ENCODE measurements at places on chromosomes 1 and 21.

- no peak for DNase-seq
These were observed 478.6 kb downstream of the PCP4 start for GRCh38 chr21:40345711-40346321.

DNA sequence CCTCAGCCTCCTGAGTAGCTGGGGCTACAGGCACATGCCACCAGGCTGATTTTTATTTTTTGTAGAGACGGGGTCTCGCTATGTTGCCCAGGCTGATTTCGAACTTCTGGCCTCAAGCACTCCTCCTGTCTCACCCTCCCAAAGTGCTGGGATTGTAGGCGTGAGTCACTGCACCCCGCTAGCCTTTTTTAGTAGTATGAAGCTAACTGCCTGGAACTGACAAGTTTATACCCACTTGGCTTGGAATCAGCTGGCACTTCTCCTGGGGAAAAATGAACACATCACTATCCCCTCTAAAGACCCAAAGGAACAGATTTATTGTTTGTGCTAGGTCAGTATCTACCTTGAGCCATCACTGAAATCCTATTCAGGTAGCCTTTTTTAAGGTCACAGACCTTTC lies 19.0 kb downstream of the TMEM63A start:
- no peak for DNase-seq

- peak; percentile 45 for DNase-seq
These were observed 4.9 kb upstream of the SLC44A5 start for GRCh38 chr1:75615613-75616435.

DNA sequence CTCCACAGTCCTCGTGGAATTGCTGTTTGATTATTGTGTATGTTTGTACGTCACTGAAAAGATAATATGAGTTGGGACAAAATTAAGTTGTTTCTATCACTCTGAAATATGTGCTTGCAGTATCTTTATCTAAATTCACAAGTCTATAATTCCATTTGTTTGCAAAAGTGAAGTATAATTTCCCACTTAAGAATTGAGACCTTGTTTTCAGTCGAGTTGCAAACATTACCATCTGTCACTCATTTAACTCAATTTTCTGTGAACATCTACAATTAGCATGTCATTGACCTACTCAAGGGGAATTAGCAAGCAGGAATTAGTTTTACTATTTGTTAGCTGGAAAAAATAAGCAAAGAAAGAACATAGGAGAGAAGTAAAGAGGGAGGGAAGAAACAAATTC lies 195.8 kb downstream of the TPR start:
- no peak for DNase-seq

- DNase-seq: no peak
These were observed 24.4 kb upstream of the TMEM54 start for GRCh38 chr1:32925403-32926162.

GRCh38 chr21:45027241-45028196 lies 46.9 kb upstream of the ADARB1 start:
- no peak for DNase-seq

GRCh38 chr1:173355281-173356031 lies 121.7 kb upstream of the PRDX6 start:
- DNase-seq: no peak

GRCh38 chr1:29236712-29237128 lies 398 bp downstream of the PTPRU start:
- DNase-seq: no peak

GRCh38 chr1:8107897-8108296 lies 81.8 kb upstream of the ERRFI1 start:
- DNase-seq: no peak

GRCh38 chr1:175553280-175553679 lies 190.1 kb downstream of the TNR start:
- DNase-seq: no peak

DNA sequence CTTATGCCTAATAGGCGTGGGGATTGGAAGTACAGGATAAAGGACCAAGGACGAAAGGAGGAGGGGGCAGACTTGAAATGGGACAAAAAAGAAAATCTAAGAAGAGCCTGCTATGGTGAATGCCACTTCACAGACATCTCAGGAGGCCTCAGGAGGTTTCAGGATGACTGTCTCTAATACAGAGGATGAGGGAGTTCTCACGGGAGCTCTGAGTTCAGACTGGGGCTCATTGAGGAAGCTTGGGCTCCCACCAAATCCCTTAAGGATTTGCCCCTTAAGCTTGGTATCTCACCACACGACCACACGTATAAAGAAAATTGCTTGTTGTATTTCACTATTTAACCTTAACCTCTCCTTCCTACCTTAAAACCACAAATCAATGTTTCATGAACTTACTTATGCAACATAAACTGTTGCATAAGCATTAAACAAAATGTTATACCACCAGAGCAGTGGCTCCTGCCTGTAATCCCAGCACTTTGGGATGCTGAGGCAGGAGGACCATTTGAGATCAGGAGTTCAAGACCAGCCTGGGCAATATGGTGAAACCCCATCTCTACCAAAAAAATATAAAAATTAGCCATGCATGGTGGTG lies 12.4 kb downstream of the SLC30A1 start:
- DNase-seq: no peak

DNA sequence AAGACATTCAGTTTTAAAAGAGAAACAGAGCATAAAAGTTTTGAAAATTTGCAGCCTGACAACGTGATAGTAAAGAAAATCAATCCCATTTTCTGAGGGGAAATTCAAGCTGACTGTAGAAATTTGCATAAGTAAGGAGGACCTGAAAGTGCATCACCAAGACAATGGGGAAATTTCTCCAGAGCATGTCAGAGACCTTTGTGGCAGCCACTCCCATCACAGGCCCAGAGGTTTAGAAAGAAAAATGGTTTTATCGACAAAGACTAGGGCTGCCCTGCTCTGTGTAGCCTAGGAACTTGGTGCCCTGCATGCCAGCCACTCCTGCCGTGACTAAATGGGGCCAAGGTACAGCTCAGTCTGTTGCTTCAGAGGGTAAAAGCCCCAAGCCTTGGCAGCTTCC lies 1640.2 kb upstream of the PRMT6 start:
- DNase-seq: no peak

- peak; percentile 94 for DNase-seq
These were observed 1.3 kb downstream of the HES3 start for GRCh38 chr1:6245086-6245868.

- DNase-seq: no peak
These were observed 46.0 kb upstream of the LRIG2 start for GRCh38 chr1:113027007-113027406.

DNA sequence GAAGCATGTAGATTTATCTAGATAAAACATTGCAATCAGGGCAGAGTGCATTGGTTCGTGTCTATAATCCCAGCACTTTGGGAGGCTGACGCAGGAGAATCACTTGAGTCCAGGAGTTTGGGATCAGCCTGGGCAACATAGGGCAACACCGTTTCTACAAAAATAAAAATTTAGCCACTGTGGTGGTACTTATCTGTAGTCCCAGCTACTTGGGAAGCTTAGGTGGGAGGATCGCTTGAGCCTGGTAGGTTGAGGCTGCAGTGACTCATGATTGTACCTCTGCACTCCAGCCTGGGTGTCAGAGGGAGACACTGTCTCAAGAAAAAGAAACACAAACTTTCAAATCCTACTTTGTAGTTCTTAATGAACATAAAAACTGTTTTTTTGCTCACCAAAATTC lies 64.2 kb upstream of the RCC1 start:
- no peak for DNase-seq

DNA sequence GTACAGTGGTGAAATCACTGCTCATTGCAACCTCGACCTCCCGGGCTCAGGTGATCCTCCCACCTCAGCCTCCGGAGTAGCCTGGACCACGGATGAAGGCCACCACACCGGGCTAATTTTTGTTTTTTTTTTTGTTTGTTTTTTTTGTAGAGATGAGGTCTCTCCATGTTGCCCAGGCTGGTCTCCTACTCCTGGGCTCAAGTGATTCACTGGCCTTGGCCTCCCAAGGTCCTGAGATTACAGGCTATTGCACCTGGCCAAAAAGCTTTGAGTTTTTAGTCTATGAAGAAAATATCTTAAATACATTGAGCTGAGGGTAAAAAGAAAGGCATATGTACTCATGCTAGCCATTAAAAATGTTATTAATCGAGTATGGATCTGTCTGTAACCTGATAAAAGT lies 3.6 kb downstream of the TMEM50A start:
- DNase-seq: no peak

GRCh38 chr1:172397221-172397620 lies 23.3 kb upstream of the C1orf105 start:
- DNase-seq: no peak

- DNase-seq: no peak
These were observed 184.9 kb downstream of the DUSP10 start for GRCh38 chr1:221557013-221557412.

GRCh38 chr1:12478612-12478985 lies 139.4 kb downstream of the DHRS3 start:
- no peak for DNase-seq

- no peak for DNase-seq
These were observed 812.8 kb upstream of the BRINP3 start for GRCh38 chr1:191290441-191290840.

DNA sequence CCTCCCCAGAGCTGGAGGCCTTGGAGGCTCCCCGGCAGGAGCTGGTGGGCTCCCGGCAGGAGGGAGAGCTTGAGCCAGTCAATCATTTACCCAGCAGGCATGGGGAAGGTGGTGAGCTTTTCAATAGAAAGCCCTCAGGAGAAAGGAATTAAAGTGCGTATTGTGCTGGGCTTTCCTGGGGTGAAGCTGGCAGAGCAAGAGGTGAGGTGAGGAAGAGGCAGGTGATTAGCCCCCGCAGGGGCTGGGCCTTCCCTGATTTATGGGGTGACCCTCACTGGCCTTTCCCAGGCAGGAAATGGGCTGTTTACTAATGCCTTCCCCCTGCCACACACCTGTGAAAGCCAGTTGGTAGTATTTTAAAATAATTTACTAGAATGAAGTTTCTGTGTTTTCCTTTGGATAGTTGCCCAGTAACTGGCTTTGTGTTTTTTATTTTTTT lies 25.8 kb downstream of the CLDN14 start:
- no peak for DNase-seq

DNA sequence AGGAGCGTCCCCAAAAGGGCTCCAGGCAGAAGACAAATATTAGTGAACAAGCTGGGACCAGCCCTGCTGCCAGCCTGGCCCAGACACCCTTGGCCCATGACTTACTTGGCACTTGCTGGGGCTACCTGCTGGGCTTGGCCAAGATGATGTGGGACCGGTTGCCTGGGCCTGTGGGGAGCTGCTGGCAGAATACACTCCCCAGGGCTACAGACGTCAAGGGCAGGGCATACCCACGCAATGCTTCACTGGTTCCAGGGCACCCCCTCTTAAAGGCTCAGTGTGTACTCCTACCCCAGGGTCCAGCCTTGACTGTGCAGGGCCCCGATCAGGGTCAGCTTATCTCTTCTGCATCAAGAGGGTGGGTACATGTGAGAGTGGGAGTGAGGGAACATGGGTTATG lies 106.5 kb upstream of the SLC2A1 start:
- DNase-seq: no peak

DNA sequence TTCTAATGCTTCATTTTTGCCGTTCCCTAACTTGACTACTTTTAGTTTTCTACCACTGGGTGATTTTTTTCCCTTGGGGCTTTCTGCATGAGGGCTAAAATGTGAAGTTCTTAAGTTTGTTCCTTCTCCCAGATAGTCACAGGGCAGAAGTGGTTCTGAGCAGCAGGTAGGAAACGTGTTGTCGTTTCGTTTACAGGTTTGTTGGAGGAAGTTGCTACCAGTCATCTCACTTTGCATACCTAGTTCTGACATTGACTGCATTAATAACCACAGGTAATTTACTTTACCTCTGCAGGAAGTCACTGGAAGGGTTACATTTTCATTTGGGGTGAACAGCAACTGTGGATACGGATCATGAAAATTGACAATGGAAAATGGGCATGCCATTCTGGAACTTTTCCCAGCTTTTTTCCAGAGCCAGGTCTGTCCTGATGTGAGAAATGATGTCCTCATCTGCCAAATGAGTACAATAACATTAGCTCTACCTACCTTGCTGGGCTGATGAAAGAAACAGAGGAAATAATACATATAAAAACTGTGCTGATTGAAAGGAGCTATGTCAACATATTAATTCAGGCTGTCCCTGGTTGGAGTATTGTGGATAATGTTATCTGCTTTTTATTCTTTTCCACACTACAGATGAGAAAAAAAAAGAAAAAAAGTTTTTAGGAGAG lies 94.2 kb downstream of the DISC1 start:
- DNase-seq: no peak

GRCh38 chr1:15525050-15526020 lies 1.3 kb upstream of the DNAJC16 start:
- DNase-seq: no peak

- DNase-seq: no peak
These were observed 8.8 kb upstream of the KLHL12 start for GRCh38 chr1:202935844-202936243.

- no peak for DNase-seq
These were observed 276.3 kb downstream of the FOXD2 start for GRCh38 chr1:47713975-47714767.

DNA sequence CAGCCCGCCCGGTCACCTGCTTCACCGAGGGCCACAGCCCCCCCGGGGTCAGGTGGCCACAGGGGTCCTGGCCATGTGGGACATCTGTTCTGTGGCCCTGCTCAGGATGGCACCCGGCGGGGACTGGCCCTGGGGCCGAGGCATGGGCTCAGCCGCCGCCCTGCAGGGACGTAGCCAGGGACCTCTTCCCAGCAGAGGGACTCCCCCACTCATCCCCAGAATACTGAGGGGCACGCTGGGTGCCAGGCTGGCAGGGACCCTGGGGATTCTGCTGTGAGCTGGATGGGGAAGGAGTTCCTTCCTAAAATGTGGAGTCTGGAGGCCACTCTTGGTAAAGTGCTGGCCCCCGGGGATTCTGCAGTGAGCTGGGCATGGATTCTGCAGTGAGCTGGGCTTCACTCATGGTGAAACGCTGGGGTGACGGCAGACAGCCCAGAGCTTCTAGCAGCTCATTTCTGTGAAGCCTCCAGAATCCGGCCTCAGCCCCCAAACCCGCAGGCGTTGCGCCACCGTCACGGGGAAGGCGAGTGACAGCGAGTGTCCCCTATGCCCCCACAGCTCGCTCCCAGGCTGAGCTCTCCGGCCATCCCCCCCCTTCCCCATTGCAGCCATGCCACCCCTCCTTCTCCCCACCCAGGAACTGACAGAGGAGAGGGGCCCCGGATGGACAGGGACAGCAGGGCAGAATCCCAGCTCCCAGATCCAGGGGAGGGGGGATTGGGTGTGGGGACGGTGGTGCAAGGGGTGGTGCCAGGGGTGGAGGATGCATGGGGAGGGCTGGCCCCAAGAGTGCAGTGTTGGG lies 1.4 kb downstream of the ITGB2 start:
- DNase-seq: no peak

GRCh38 chr1:247845693-247846017 lies 4.0 kb upstream of the OR11L1 start:
- DNase-seq: no peak

DNA sequence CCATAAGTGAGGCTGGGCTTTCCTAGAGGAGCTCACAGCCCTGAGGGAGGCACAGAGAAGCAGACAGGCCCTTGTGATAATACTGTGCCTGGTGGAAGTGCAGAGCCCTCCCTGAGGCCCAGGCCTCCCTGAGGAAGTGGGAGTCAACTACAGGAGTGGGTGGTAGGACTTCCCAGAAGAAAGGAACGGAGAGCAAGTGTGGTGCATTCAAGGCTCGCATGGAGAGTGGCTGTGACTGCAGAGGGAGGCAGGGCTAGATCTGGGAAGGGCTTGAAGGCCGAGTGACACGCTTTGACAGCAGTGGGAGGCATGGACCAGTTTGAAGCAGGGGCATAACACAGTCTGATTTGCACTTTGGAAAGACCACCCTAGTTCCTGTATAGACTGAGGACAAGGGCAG lies 37.3 kb downstream of the AZIN2 start:
- no peak for DNase-seq

- no peak for DNase-seq
These were observed 68.9 kb downstream of the ST3GAL3 start for GRCh38 chr1:43776043-43776761.

- no peak for DNase-seq
These were observed 65.5 kb downstream of the PRDM16 start for GRCh38 chr1:3134381-3135072.

Measured in frontal cortex (tissue), 4 donors.